Aorta (tissue), 5 donors: ENCODE measurements at places on chromosomes 4 and X. TPM values are rescaled to one million over a fixed set of nuclear protein-coding genes. Genes with fewer than 3 reads are reported as not detected.

- H3K4me3 ChIP-seq = no peak overlapping the region
- H3K36me3 ChIP-seq = no peaks in the 10 kb centered on the region
- DNase-seq = no peak
- H3K27ac ChIP-seq = no peak overlapping the region
- H3K27me3 ChIP-seq = no peaks in the 10 kb centered on the region
These were observed 181.3 kb upstream of the SFRP2 start for GRCh38 chr4:153970169-153970568.

DNA sequence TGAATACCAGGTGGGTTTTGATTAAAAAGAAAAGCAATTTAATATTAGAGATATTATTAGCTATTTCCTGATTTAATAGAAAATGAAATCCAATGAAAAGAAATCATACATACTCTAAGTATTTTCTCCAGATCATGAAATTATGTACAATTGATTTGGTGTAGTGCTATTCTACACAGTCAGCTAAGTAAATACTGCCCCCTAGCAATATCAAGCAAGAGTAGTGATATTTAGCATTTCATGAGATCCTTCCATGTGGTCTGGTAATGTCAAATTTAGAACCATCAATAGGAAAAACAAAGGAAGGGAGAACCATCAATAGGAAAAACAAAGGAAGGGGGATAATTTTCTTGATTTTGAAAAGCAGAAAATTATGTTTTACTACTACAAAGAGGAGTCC, 114.6 kb downstream of the TBCK start:
- H3K27ac ChIP-seq = no peak overlapping the region
- H3K4me1 ChIP-seq = no peaks in the 10 kb centered on the region
- no peak for DNase-seq
- no peaks in the 10 kb centered on the region for H3K36me3 ChIP-seq

Gene SSX2B
- total RNA-seq = not detected

Gene ETFDH
- 23.8 TPM for total RNA-seq

Gene GUCY1A1
- 81.9 TPM for total RNA-seq

Gene HSPA4L
- total RNA-seq = 17.7 TPM
